Natural killer cell treated with Interleukin-12 subunit alpha and Interleukin-12 subunit beta and Interleukin-15 and Interleukin-18, amount 100 ng/mL, for 72 hours (primary cell): ENCODE measurements at places on chromosomes 4 and X. TPM values are rescaled to one million over a fixed set of nuclear protein-coding genes. Genes with fewer than 3 reads are reported as not detected.

SHOX gene
- not detected for total RNA-seq

GRCh38 chr4:93403571-93403970 lies 425.0 kb upstream of the ATOH1 start:
- H3K36me3 ChIP-seq, result no peaks in the 10 kb centered on the region
- no peak overlapping the region for H3K27ac ChIP-seq
- no peaks in the 10 kb centered on the region for H3K4me1 ChIP-seq
- no peaks in the 10 kb centered on the region for H3K27me3 ChIP-seq
- DNase-seq, result no peak
- no peak overlapping the region for H3K4me3 ChIP-seq

KIT gene
- total RNA-seq, result 2.1 TPM

CCNG2 gene
- 29.0 TPM for total RNA-seq

DNA sequence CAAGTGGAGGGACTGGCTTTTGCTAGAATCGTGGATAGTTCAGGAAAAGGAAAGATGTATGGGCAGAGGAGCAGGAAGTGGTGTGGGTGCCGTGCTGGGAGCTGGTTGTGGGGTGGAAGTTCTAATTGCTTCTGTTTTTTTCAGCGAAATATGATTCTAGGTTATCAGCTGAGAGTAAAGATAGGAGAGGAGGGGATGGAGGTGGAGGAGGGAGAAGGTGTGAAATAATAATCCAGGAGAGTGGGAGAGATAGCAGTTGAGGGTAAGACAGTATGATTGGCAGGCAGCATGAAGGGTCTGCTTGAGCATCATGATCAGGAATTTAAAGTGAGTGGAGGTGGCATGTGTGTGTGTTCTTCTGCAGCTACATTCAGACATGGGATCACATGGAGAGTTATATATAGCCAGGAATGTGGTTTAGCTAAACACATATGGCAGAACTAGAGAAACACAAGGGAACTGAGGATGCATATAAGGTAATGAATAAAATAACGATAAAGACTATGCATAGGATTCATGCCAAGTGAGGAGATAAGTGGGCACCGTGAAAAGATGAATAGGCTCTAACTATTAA lies 133.7 kb downstream of the ANK2 start:
- no peaks in the 10 kb centered on the region for H3K4me1 ChIP-seq
- H3K27me3 ChIP-seq, result no peaks in the 10 kb centered on the region
- no peak overlapping the region for H3K4me3 ChIP-seq
- no peak for DNase-seq
- no peaks in the 10 kb centered on the region for H3K36me3 ChIP-seq

DNA sequence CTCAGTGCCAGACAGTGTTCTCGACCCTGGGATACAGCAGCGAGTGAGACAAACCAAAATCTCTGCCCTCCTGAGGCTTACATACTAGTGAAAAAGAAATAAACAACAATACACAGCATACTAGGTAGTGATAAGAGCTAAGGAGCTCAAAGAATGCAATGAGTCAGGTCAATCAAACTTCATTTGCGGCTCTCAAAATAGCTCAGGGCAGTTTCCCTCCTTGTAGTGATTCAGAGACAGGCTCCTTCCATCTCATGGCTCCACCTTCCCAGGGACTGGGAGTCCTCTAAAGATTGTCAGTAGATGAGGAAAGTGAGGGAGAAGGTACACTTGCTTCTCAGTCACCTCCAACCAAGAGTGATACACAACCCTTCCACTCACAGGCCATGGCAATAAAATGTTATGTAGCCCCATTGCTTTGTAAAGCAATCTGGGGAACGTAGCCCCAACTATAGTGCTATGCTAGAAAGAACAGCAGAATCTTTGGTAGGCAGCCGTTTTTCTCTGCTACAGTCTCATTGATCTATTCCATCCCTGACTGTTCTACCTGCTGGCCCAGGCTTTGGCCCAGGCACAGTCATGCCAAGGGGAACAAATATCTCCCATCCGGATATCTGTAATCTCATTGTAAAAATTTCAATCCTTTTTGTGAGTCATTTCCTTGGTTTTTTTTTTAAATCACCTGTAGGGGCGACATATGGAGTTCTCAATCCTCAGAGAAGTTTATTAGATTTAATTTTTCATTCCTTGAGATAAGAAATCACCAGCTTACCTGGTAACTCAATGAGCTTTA lies 183.1 kb upstream of the S100G start:
- H3K27ac ChIP-seq, result no peak overlapping the region
- H3K27me3 ChIP-seq, result peaks cover 15% of the 10 kb centered on the region
- no peak overlapping the region for H3K4me3 ChIP-seq
- H3K36me3 ChIP-seq, result no peaks in the 10 kb centered on the region
- no peaks in the 10 kb centered on the region for H3K4me1 ChIP-seq

PGAM4 gene
- total RNA-seq, result not detected

DNA sequence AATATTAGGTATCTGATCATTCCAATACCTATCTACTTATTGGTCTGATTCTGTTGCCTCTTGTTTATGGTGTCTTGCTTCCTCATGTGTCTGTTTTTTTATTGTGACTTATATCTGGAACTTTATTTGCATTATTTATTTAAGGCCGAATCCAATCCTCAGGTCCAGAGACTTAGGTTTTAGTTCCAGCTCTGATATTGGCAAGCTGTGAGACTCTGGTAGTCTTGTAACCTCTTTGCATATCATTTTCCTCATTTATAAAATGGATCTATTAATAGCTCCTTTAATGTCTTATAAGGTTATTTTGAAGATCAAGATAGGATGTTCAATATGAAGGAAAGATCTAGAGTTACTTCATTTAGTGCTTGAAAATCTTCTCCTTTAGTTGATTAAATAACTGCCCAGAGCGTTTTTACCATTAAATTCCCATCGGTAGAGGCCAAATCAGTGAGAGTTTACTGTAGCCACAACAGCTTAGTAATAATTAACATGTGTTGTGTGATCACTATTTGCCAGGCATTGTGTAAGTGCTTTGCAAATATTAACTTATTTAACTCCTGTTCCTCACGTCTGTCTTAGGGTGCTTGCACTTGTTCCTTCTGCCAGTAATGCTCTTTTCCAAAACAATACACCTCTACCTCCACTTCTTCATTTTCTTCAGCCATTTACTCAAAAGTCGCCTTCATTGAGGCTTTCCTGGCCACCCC lies 82.2 kb downstream of the CC2D2A start:
- DNase-seq, result no peak
- H3K4me3 ChIP-seq, result no peak overlapping the region
- H3K27me3 ChIP-seq, result no peaks in the 10 kb centered on the region
- no peaks in the 10 kb centered on the region for H3K36me3 ChIP-seq
- H3K27ac ChIP-seq, result no peak overlapping the region

RIPPLY1 gene
- total RNA-seq, result not detected

- H3K27me3 ChIP-seq, result peaks cover 14% of the 10 kb centered on the region
- DNase-seq, result no peak
- no peak overlapping the region for H3K27ac ChIP-seq
Observed at GRCh38 chr4:10740891-10741620, 56.5 kb upstream of the CLNK start.

ARMCX6 gene
- total RNA-seq, result 41.5 TPM

KCND1 gene
- 3.3 TPM for total RNA-seq

DNA sequence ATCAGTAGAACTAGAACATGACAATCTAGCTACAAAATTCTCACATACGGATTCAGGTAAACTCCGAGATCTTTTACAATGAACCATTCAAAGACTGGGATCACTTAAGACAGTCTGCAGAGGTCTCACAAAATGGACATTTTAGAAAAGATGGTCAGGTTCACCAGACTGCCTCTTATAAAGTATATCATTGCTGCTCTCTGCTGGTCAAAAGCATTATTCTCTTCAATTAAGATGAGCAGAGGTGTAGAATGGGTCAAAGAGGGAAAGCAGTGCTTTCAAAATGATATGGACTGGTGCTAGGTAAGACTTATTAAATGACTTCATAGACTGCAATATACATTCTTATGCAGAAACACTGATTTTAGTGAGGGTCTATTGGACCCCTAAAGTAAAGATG lies 434.7 kb downstream of the PACRGL start:
- no peak overlapping the region for H3K4me3 ChIP-seq
- H3K4me1 ChIP-seq, result peaks cover 3% of the 10 kb centered on the region
- no peak overlapping the region for H3K27ac ChIP-seq
- DNase-seq, result no peak
- H3K27me3 ChIP-seq, result no peaks in the 10 kb centered on the region

FRMD7 gene
- total RNA-seq, result not detected

DNA sequence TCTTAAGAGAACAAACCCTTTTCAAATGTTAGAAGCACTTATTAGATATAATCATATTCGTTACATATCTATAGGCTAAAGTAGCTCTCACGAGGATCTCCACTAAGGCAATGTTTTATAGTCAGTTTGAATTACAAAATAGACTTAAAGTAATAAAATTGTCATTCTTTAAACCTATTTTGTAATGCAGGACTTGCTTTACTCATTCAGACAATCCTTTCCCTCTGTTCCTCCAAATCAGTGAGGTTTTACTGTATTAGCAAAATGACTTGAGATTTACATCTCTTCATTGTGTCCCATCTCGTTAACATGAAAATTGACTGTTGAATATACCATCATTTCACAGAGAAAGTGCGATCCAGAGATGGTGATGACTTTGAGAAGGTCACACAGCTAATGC lies 264.4 kb downstream of the THOC2 start:
- H3K27me3 ChIP-seq, result no peaks in the 10 kb centered on the region
- no peak overlapping the region for H3K4me3 ChIP-seq
- DNase-seq, result no peak

DNA sequence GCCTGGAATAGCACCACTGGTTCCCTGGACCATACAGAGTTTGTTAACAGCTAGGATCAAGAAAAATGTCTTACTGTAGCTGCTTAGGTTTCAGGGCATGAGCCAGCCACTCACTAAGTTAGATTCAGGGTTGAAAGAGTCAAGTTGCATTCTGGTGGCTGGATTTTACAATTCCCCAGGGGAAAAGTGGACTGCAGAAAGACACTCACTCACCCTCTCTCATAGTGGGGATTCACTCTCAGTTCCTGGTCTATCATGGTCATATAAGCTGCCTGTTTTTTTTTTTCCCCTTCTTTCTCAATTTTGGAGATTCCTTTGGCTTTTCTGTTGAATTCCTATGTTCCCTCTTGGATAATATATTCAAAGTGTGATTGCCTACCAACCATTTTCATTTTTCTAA lies 744.2 kb upstream of the GRIA3 start:
- H3K27ac ChIP-seq, result no peak overlapping the region
- no peaks in the 10 kb centered on the region for H3K36me3 ChIP-seq
- no peaks in the 10 kb centered on the region for H3K27me3 ChIP-seq
- H3K4me1 ChIP-seq, result no peaks in the 10 kb centered on the region
- no peak for DNase-seq

DNA sequence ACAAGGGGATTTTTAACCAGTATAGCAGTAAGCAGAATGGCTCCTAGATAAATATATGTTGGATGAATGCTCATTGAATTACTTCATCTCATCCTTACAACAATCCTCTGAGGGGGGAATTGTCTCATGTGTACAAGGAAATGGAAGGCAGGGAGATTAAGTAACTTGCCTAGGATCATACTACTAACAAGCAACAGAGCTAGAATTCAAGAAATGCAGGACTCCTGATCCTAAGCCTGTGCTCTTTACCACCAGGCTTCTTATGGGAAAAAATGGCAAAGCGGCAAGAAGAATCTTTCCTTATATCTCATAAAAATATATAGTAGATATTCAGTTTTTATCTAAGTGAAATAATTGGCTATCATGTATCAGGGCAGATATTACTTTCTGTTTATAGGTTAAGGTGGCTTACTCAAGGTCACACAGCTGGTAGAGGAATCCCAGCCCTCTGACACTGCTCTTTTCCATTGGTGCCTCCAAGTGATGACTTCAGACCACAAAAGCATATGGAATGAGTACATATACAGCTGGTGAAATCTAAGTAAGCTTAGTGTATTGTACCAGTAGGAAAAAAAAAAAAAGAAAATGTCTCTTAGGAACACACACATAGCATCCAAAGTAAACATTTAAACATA lies 2.1 kb downstream of the ABHD18 start:
- no peaks in the 10 kb centered on the region for H3K27me3 ChIP-seq
- H3K36me3 ChIP-seq, result peaks cover 5% of the 10 kb centered on the region
- H3K27ac ChIP-seq, result no peak overlapping the region
- peak overlapping the region; percentile 28 for H3K4me3 ChIP-seq
- no peak for DNase-seq

CORIN gene
- total RNA-seq, result not detected

CENPVL2 gene
- total RNA-seq, result not detected

DNA sequence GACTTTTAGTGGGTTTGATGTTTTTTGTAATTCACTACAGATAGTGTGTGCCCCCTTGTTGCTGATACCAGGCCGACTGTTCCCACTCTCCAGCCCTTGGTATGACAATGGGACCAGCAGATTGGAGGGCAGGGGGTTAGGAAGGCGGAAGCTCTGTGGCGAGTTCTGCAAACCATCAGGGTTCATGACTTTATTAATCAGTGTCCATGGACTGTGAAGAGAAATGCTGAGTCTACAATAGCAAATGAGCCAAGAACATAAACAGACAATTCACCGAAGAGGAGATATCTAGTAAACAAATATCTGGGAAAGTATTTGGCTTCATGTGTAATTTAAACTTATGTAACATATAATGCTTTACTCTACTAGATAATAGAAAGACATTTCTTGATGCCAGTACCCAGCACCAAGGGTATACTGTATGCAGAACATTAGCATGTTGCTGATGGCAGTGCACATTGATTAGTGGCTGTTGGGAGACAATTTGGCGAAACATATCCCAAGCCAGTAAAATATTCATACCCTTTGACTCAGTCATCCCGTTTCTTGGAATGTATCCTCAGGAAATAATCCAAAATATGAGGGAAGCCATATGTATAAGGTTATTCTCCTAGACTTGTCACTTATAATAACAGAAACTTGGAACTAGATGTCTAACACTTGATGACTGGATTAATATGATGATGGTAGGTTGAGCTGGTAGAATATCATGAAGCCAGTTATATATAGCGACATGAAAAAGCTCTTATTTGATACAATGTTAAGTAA lies 169.4 kb downstream of the PTTG2 start:
- no peaks in the 10 kb centered on the region for H3K27me3 ChIP-seq
- H3K4me3 ChIP-seq, result peak overlapping the region; percentile 61
- no peak for DNase-seq
- peak overlapping the region; percentile 92 for H3K27ac ChIP-seq
- H3K36me3 ChIP-seq, result peaks cover 21% of the 10 kb centered on the region
- peaks cover 67% of the 10 kb centered on the region for H3K4me1 ChIP-seq

F8A3 gene
- 46.4 TPM for total RNA-seq

BEX5 gene
- 1.8 TPM for total RNA-seq

GRCh38 chr4:1711571-1712215 lies 426 bp downstream of the SLBP start:
- peaks cover 13% of the 10 kb centered on the region for H3K36me3 ChIP-seq
- H3K4me1 ChIP-seq, result peaks cover 49% of the 10 kb centered on the region
- peak overlapping the region; percentile 82 for H3K4me3 ChIP-seq
- H3K27ac ChIP-seq, result peak overlapping the region; percentile 93
